ENCODE measurements at places on chromosomes 2 and 18.

DNA sequence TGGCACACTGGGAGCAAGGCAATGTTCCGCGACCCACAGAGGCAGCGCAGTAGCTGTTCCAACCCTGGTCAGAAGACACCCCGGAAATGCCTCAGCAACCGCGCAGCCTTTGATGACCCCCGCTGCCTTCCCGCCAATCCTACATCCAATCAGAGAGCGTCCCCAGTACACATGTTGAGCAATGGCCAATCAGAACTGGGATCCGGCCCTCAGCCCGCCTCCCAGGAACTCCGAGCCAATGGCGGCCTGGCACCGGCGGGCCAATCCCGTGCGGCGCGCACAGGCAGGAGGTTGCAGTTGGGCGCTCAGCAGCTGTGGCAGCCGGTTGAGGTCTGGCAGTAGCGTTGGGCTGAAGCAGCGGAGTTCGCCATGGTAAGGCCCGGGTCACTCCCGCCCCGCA lies at the start of gene TUBA3D:
Gene TUBA3D, plus strand, starts transcription at position 289 of the 400 bp plus-strand sequence. Its CDS starts 81 bp downstream, at position 370.
- no peak for DNase-seq

DNA sequence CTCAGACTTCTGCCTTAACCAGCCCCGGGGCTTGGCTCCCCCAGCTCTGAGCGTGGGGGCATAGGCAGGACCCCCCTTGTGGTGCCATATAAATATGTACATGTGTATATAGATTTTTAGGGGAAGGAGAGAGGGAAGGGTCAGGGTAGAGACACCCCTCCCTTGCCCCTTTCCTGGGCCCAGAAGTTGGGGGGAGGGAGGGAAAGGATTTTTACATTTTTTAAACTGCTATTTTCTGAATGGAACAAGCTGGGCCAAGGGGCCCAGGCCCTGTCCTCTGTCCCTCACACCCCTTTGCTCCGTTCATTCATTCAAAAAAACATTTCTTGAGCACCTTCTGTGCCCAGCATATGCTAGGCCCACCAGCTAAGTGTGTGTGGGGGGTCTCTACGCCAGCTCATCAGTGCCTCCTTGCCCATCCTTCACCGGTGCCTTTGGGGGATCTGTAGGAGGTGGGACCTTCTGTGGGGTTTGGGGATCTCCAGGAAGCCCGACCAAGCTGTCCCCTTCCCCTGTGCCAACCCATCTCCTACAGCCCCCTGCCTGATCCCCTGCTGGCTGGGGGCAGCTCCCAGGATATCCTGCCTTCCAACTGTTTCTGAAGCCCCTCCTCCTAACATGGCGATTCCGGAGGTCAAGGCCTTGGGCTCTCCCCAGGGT lies 5.5 kb downstream of the CTDSP1 start:
- no peak for DNase-seq

DNA sequence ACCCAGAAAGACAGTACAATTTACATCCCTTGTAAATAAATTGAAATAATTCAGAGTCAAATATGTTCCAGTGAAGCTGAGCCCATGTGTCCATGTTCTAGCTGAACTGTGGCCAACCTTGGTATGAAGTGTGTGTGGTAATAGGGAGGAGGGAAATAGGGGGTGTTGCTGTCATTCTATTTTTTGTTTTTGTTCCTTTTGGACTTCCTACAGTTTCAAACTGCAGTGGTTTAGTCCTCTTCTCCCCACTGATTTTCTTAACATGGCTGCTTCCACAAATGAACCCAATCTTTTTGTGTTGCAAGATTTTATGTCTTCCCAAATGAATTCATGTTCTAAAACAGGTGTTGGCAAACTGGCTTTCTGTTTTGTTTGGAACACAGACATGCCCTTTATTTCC lies 156.9 kb downstream of the CCBE1 start:
- DNase-seq: no peak

DNA sequence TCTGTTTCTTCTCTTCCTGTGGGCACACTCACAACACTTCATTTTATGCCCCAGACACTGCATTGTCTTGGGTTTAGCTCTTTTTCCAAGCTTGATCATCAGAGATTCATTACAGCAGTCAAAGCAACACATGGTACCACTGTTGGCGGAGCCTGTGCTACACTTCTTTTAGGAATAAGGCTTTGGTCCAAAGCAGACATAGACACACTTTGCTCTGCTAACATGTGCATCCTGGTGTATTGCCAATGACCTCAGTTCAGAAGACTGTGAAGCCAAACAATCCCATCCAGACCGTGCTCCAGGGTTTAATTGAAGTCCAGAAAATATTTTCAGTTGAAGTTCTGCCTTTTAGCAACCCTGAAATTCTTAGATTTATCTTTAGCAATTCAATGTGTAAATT lies 354.6 kb upstream of the RAB12 start:
- DNase-seq: no peak

DNA sequence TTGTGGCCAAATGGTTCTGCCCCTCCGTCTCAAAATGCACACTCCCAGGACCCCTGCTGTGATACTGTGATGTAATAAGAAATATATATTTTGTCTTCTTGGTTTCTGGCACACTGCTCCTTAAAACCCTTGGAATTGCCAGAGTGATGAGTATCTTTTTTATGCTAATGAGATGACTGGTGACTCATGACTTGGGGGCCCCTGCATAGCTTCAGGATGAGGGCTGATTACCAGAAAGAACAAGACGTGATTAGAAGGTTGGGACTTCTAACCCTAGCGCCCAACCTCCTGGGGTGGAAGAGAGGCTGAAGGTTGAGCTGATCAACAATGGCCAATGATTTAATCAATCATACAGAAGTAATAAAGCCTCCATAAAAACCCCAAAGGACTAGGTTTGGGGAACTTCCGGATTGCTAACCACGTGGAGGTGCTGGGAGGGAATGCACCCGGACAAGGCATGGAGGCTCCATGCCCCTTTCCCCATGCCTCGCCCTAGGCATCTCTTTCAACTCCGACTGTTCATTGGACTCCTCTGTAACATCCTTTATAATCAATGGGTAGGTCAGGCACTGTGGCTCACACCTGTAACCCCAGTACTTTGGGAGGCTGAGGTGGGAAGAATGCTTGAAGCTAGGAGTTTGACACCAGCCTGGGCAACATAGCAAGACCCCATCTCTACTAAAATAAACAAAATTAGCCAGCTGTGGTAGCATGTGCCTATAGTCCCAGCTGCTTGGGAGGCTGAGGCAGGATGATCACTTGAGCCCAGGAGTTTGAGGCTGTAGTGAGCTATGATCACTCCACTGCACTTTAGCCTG lies 89.1 kb downstream of the HS1BP3 start:
- DNase-seq: no peak

DNA sequence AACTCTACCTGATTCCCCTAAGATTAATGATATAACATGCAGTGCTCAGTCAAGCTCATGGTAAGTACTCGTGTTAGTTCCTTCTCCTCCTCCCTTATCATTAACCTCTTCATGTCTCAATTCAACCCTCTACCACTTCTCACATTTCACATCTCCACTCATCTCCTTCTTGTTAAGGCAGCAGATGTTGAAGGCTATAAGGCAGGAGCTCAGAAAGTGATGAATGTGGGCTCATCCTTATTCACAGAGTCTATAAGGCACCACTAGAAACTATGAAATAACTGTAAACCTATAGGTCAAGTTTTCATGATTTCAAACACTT lies 56.0 kb downstream of the CLHC1 start:
- no peak for DNase-seq

DNA sequence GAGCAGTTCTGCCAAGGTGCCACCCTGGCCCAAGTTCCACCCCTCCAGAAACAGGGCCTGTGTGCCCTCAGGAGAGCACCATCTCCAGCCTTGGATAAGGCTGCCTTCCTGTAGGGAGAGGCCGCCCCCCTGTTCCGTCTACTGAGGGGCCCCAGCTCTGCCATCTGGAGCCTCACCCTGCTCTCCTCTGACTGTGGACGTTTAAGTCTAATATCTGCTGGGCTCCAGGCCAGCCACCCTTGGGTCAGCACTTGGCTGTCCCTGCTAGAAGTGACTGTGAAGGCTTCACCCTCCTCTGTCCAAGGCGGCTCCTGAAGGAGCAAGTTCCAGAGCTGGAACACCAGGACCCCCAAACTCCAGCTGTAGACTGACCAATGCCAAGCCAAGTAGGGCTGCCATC lies 26.3 kb downstream of the RHOB start:
- no peak for DNase-seq

DNA sequence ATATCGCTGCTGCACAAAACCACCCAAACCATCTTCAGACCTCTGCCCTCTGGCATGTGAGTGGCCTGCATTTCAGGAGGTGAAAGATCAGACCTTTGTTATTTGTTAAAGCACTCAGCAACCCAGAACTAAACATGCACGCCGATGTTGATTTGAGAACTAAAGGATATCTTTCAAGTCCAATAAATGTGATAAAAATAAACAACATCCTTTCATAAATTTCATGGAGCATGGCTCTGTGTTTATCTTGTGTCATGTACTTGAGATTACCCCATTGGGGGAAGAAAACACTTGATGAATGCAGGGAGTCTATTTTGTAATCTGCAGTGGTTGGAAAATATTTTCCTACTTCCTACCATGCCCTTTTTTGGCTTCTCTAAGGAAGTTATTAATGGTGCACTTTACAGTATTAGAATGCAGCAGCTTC lies 70.8 kb upstream of the GATA6 start:
- no peak for DNase-seq

GRCh38 chr2:12287220-12287751 lies 429.4 kb upstream of the TRIB2 start:
- DNase-seq: no peak

GRCh38 chr18:49476664-49477411 lies 10.2 kb downstream of the C18orf32 start:
- no peak for DNase-seq

- no peak for DNase-seq
These were observed 286.6 kb downstream of the DPP10 start for GRCh38 chr2:114729026-114729425.

DNA sequence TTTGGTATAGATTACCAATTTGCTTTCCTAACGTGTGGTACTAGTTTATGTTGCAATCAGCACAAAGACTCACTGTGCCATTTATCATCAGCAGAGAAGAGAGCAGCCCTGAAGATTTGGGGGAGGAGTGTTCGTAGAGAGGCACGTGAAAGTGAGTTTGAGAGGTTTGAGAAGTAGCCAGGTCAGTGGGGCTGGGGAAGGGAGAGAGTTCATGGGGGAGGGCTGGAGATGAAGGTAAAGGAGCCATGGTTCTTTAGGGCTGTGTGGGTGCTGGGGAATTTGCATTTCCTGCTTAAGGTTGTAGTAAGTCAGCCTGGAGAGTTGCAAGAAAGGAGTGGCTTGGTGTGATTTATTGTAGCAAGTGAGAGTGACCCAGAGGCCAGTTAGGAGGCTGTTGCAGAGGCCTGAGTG lies 172.1 kb downstream of the NEDD4L start:
- no peak for DNase-seq

DNA sequence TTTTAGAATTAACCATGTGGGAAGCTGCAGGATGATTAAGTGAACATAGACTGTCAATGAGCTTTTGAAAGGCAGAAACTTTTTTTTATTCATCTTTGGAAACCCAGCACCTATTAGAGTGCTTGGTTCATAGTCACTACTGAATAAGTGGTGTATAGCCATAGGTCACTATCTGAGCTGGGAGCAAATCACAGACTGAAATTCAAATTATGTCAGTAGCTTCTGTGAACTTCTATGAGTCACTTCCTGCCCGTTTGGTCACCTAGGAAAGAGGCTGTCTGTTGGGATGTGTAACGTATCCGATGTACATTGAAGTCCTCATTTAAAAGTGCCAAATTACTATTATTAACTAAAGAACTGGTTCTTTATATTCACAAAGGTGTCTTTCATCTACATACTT lies 20.5 kb upstream of the SLC40A1 start:
- DNase-seq: no peak

DNA sequence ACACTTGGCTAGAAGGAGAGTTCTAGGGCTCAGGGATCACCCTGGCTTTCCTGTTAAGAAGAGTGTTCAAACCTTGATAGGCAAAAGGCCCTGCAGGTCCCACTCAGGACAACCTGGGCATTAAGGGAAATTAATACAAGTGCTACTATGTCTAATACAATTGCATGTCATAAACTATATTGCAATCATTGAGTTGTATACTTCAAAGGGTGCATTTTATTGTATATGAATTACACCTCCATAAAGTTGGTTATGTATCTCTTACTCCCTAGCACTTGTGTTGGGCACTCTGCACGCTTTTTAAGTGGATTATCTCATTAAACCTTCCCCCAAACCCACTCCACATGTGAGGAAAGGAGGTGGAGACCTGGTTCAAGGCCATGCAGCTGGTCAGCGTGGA lies 172.1 kb upstream of the GLI2 start:
- no peak for DNase-seq

DNA sequence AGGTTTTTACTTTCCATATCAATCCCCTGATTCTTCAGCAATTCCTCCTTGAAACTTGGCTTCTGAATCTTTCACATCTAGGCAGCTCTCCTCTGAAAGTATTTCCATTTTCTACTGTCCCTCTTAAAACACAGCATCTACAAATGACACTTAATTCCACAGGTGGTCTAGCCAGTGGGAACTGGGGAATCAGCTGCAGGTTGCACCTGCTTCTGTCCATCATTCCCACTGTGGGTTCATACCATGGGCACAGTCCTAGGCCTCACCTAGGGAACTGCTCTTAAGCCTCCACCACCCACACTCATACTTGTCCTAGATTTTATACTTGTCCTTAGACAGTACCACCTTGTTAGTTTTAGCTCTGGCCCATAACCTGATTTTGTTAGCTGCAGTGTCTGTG lies 2.2 kb downstream of the LOXL3 start:
- DNase-seq: no peak

- DNase-seq: no peak
These were observed 85.4 kb downstream of the FMNL2 start for GRCh38 chr2:152420363-152420762.

DNA sequence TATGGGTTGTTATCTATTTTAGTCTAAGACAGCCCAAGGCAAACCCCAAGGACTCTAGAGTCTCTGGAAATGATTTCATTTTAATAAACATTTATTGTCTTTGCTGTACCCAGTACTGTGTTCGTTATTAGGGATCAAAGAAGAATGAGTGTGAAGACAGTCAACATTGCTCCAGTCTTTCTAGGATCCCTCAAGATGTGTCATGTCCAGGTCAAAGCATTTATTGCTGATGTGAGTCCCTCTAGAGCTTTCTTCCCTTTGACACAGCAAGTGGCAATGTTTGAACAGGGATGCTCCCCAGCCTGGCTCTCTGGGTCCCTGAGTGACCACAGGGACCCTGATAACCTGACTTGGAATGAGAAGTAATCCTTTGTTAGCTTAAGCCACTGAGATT lies 123.1 kb upstream of the STK17B start:
- no peak for DNase-seq

DNA sequence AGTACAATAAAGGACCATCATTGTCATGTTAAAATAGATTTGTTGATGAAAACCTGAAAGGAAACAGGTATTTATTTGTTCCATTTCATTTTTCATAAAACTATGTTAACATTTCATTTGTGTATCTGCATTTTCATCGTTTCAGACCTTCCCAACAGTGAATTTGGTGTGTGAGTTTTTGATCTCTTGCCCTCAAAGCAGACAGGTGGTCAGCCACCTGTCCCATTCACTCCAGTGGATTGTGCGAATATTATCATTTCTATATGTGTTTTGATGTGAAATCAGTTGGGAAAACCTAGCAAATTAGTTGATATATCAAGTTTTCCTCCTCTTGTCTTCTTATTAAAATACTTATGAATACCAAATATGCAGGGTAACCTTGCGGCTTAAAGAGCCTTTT lies 25.4 kb upstream of the ATP5MC3 start:
- no peak for DNase-seq

Data from stimulated activated CD4-positive, alpha-beta T cell treated with anti-CD3 and anti-CD28 coated beads, TNF-alpha, amount 100 ng/mL, for 1 hour (primary cell).